ENCODE measurements at places on chromosomes 11 and 22.

DNA sequence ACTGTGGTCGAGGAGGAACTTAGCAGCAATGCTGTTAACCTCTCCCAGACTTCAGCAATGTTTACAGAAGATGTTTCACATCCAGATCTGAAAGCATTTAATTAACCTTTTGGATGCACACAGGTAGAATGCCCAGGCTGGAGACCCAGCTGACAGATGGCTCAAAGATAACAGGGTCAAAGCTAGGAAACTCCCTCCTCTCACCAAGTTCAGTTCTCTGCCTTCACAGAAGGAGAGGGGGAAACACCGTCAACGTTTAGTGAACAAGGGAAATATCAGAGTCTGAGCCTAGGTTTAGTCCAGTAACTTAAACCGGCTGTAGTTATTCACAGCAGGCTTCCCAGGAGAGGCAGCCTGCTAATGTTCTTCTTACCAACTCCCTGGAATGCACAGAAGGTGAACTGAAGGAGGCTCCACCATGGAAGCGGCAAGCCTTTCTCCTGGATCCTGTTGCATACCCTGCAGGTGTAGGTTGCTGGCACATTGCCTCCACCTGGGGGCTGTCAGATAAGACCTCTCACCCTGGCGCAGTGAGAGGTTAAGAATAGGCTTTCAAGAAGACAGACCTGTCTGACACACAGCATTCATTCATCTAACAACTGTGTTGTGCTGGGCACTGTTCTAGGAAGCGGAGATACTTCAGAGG lies 23.5 kb upstream of the ANKK1 start:
- no peak for DNase-seq

- no peak for DNase-seq
Measured at GRCh38 chr11:64742087-64742888, 1.7 kb downstream of the RASGRP2 start.

DNA sequence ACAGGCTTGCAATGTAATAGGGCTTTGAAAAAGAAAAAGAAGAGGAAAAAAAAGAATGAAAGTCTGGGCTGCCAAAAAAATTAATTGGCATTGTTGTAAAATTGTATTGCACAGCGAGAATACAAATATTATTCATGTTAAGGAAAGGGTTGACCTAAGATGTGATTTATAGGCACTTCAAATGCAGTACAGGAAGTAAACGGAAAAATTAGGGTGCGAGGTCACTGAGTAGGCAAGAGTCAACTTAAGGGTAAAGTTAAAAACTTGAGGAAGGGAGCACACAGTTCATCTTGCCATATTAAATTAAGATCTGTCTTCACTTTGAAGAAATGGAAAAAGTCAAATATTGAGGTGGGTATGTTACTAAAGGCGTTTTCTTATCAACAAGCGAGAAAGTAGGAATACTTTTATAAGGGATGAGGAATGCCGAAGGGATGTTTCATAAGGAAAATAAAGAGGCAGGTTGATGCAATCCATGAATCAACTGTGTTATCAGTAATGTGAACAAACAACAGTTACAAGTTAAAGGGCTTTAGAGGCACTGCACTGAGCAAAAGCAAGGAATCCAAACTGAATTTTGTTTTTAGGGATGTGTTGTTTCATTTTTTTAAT lies 123.0 kb downstream of the WT1 start:
- DNase-seq, result no peak

DNA sequence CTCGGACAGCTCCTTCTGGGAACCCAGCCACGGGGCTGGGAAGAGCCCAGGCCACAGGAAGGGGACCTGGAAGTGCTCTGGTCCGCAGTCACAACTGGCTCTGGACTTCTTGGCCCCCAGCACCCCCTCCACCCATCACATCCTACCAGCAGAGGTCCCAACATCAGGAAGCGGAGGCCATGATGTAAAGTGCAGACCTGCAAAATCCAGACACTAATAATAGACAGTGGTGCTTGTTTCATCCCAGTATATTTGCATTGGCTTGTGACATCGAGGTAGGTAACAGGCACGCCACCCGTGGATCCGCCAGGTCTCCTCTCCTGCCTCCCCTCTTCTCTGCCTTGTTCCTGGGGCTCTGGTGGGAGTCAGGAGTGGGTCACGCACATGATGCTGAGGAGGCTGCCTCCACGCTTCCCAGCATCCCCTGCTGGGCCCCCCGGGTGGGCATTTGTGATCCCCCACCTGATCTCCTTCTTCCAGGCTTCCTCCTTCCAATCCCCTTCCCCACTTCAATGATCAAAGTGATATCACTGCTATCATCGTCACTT lies 1454.0 kb downstream of the BRD1 start:
- no peak for DNase-seq

GRCh38 chr11:75845324-75845723 lies 30.3 kb downstream of the UVRAG start:
- DNase-seq, result no peak

All from stimulated activated CD8-positive, alpha-beta memory T cell treated with anti-CD3 and anti-CD28 coated beads, Interleukin-15, amount 100 ng/mL, for 48 hours (primary cell).